Activated naive CD8-positive, alpha-beta T cell treated with anti-CD3 and anti-CD28 coated beads for 36 hours (primary cell): ENCODE measurements at places on chromosomes 6 and 20. TPM values are rescaled to one million over a fixed set of nuclear protein-coding genes. Genes with fewer than 3 reads are reported as not detected.
A peak's percentile ranks its signal among the peaks of the same experiment; 100 is the strongest.

C4B gene
- total RNA-seq = 3.0 TPM

GRCh38 chr20:63698739-63699465, 2.5 kb downstream of the TNFRSF6B start:
- peak overlapping the region; percentile 63 for H3K27ac ChIP-seq
- peaks cover 11% of the 10 kb centered on the region for H3K4me1 ChIP-seq
- no peak overlapping the region for H3K4me3 ChIP-seq
- no peaks in the 10 kb centered on the region for H3K27me3 ChIP-seq
- H3K36me3 ChIP-seq = peaks cover 2% of the 10 kb centered on the region
- peak; percentile 57 for DNase-seq

GRCh38 chr20:44747166-44748004, 1.7 kb downstream of the KCNK15 start:
- H3K4me1 ChIP-seq = peaks cover 12% of the 10 kb centered on the region
- peak; percentile 62 for DNase-seq
- H3K4me3 ChIP-seq = peak overlapping the region; percentile 62

MYT1 gene
- total RNA-seq = not detected

DNA sequence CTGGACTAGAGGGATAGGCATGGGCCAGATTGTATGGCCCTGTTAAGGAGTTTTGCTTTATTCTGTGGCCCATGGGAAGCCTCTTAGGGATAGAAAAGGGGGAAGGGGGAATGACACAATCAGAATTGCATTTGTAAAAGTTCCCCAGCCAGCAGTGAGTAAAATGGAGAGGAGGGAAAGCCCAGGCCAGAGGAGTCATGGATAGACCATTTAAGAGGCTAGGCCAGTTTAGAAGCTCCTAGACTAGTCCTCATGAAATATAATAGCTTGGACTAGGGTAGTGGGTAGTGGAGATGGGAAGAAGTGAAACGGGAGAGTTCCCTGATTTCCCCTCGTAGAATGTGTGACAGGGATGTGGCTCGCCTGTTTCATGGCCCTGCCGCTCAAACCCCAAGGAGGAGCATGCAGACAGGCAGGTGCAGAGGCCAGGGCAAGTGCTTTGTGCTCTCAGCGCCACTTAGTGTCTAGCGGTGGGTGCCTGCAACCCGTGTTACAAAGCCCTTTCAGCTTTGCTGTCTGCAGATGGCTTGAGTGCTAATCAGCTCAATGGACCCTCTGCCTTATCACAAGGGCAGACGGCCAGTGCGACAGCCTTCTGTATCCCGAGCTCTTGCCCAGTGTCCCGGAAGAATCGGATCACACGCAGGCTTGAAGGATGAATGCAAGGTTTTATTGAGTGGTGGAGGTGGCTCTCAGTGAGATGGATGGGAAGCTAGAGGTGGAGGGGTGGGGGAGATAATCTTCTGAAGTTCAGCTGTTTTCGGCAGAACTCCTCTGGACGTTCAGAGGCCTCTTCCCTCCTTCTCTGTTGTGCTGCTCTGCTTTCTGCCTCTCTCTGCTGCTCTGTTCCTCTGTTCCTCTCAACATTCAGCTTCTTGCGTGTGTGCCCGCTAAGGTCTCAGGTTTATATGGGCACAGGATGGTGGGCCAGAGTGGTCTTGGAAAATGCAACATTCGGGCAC, 141.1 kb downstream of the CEP57L1 start:
- peaks cover 10% of the 10 kb centered on the region for H3K4me1 ChIP-seq
- DNase-seq = peak; percentile 14
- H3K27ac ChIP-seq = no peak overlapping the region
- no peaks in the 10 kb centered on the region for H3K36me3 ChIP-seq
- no peaks in the 10 kb centered on the region for H3K27me3 ChIP-seq
- no peak overlapping the region for H3K4me3 ChIP-seq

DNA sequence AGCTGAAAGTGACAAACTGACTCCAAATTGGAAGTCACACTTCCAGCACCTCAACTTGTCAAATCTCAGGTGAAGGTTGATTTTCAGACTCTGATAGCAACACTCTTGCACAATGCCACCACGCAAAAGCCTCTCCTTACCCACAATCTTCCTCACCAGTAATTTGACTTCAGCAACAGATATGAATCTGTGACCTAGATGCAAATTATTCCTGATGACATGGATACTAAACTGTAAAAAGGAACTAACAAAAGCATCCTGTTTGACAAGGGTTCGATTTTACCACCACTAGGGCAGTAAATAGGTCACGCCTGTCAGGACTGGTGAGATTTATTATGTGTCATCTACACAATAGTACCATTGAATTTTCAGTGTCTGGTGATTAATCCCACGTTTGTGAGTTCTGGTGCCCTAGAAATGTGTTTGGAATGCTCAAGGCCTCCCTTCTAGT, 134.4 kb upstream of the COL21A1 start:
- H3K4me1 ChIP-seq = no peaks in the 10 kb centered on the region
- no peak for DNase-seq
- H3K27me3 ChIP-seq = peaks cover 7% of the 10 kb centered on the region
- H3K27ac ChIP-seq = no peak overlapping the region
- H3K36me3 ChIP-seq = no peaks in the 10 kb centered on the region

GABRR1 gene
- not detected for total RNA-seq

MMP24 gene
- total RNA-seq = not detected

DNA sequence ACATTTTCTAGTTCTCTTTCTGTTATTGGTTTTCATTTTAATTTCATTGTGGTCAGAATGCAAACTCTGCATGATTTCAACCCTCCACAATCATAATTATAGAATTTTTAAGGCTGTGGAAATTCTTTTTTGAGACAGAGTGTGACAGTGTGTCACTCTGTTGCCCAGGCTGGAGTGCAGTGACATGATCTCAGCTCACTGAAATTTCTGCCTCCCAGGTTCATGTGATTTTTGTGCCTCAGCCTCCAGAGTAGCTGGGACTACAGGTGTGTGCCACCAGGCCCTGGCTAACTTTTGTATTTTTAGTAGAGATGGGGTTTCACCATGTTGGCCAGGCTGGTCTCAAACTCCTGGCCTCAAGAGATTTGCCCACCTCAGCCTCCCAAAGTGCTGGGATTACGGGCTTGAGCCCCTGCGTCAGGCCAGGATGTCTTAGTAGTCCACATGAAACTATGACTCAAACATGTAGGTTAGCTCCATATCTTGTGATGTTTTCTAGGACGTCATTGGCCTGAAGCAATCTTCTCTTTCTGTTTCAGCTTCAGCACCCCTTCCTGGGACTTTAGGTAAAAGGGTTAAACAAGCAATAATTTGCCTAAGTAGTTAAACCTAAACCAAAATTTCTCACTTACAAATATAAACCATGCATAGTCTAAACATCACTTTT, 47.4 kb upstream of the SAMD3 start:
- H3K27me3 ChIP-seq = no peaks in the 10 kb centered on the region
- H3K4me3 ChIP-seq = no peak overlapping the region
- H3K36me3 ChIP-seq = peaks cover 5% of the 10 kb centered on the region

CRISP3 gene
- not detected for total RNA-seq

MEI4 gene
- not detected for total RNA-seq
